Airway epithelial cell (primary cell): ENCODE measurements at places on chromosomes 5 and 9. TPM values are rescaled to one million over a fixed set of nuclear protein-coding genes. Genes with fewer than 3 reads are reported as not detected.

ERCC6L2 gene
- 22.6 and 25.2 TPM in 2 replicates for total RNA-seq

TLX3 gene
- total RNA-seq, result 0.07 TPM in 1 of 2 replicates, not detected in the other

SMIM33 gene
- not detected in 2 replicates for total RNA-seq

TEX48 gene
- total RNA-seq, result not detected in 2 replicates

PTAR1 gene
- total RNA-seq, result 12.4 and 22.4 TPM in 2 replicates

IL9 gene
- not detected in 2 replicates for total RNA-seq

ZNF608 gene
- total RNA-seq, result 7.6 and 11.4 TPM in 2 replicates

ACTBL2 gene
- total RNA-seq, result 0.35 and 1.4 TPM in 2 replicates

RGS7BP gene
- 0.19 TPM in 1 of 2 replicates, not detected in the other for total RNA-seq

CRHBP gene
- not detected in 2 replicates for total RNA-seq

SHISAL2B gene
- not detected in 2 replicates for total RNA-seq
